T-helper 1 cell treated with Interleukin-12 subunit alpha and Interleukin-12 subunit beta and Interleukin-4 antibody, amounts not matched to agents 30 ng/mL and 1 ng/mL, for 36 hours (primary cell): ENCODE measurements at places on chromosomes 11 and 22. TPM values are rescaled to one million over a fixed set of nuclear protein-coding genes. Genes with fewer than 3 reads are reported as not detected.

TENM4 gene
- 0.02 TPM in 1 of 2 replicates, not detected in the other for total RNA-seq

IGLL1 gene
- not detected in 2 replicates for total RNA-seq

ALDH3B2 gene
- not detected in 2 replicates for total RNA-seq

FAT3 gene
- total RNA-seq = not detected in 2 replicates
